Thymus (tissue), 14 donors: ENCODE measurements at places on chromosomes 5 and 9.

DNA sequence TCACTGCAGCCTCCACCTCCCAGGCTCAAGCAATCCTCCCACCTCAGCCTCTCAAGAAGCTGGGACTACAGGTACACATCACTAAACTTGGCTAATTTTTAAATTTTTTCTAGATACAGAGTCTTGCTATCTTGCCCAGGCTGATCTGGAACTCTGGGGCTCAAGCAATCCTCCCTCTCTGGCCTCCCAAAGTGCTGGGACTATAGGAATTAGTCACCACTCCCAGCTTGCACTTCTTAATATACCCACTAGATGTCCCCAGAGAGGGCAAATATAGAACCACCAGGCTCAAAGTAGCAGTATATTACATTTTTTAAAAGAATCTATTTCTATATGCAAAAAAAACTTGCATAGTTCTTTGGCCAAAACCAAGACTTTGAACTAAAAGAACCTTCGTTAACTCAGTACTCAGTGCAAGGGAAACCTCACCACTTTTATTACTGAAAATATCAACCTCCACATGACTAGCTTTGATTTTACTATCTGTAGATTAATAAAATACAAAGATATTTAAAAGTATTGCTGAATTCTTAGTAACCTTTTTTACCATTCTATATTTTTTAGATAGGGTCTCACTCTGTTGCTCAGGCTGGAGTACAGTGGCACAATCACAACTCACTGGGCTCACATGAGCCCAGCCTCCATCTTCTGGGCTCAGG lies 25.8 kb upstream of the HSD17B3 start:
- no peaks in the 10 kb centered on the region for H3K4me1 ChIP-seq
- no peaks in the 10 kb centered on the region for H3K36me3 ChIP-seq
- H3K27me3 ChIP-seq: no peaks in the 10 kb centered on the region
- DNase-seq: peak; percentile 42

DNA sequence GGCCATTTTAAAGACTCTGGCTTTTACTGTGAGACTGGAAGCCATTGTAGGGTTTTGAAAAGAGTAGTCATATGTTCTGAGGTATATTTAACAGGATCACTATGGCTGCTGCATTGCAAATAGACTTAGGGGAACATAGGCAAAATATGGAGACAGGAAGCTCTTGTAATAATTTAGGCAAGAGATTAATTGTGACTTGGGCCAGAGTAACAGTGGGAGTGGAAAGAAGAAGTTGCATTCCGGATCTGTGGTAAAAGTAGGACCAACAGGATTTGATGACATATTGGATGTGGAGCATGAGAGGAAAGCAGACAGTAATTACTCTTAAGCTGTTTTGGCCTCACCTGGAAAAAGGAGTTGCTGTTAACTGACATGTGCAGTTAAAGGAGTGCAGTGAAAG lies 85.6 kb downstream of the SMIM15 start:
- no peak overlapping the region for H3K4me3 ChIP-seq
- H3K27ac ChIP-seq: no peak overlapping the region
- H3K4me1 ChIP-seq: peaks cover 3% of the 10 kb centered on the region
- DNase-seq: no peak
- H3K27me3 ChIP-seq: no peaks in the 10 kb centered on the region

GRCh38 chr9:82997476-82998140 lies 65.3 kb downstream of the RASEF start:
- peaks cover 8% of the 10 kb centered on the region for H3K4me1 ChIP-seq
- H3K4me3 ChIP-seq: no peak overlapping the region
- H3K36me3 ChIP-seq: no peaks in the 10 kb centered on the region

GRCh38 chr5:41772785-41773442 lies 97.3 kb downstream of the OXCT1 start:
- no peak overlapping the region for H3K4me3 ChIP-seq
- no peak for DNase-seq
- H3K36me3 ChIP-seq: no peaks in the 10 kb centered on the region
- no peaks in the 10 kb centered on the region for H3K4me1 ChIP-seq
- no peak overlapping the region for H3K27ac ChIP-seq
